Left ventricle myocardium inferior (tissue), 1 donor: ENCODE measurements at places on chromosomes 1 and 21. TPM values are rescaled to one million over a fixed set of nuclear protein-coding genes. Genes with fewer than 3 reads are reported as not detected.

Gene AMY2A
- total RNA-seq, result not detected

Gene FNDC5
- total RNA-seq, result 105 TPM

Gene LRRC53
- not detected for total RNA-seq

Gene CRYAA
- not detected for total RNA-seq

Gene FCGR2B
- total RNA-seq, result 9.7 TPM

DNA sequence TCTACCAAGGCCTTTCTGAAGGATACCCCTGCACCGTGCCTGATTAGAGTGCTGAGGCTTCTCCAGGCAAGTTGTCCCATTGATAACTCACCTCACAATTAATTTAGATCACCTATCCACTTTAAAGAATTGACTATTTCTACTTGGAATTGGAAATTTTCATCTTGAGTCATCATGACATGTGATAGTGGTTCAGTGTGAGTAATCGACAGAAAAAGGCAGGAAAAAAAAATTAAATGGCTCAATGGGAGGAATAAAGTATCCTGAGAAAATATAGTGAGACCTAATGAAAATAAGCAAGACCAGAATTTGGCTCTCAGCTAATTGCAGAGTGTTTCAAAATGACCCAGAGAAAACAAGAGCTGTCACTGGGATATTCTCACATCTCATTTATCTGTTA, 222.4 kb upstream of the C8B start:
- no peak for DNase-seq

GRCh38 chr21:41427556-41427955, 1.5 kb downstream of the MX1 start:
- DNase-seq, result no peak

DNA sequence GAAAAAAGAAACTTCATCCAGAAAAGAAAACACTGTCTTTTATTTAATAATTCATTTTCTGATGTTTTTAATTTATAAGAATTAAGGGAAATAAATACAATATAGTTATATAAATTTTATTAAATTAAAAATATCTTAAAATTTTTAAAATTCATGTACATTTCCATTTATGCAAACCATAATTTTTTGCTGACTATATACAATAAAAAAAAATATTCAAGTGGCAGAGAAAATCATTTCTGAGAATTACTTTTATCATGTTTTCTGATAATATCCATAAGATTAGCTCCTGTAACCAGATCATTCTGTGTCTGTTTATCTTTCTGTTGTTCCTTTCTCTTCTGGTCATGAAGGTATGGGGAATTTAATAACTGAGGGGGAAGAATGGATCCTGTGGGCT, 23.5 kb upstream of the KIF14 start:
- DNase-seq, result no peak

GRCh38 chr1:183219616-183220009, 33.5 kb downstream of the LAMC2 start:
- no peak for DNase-seq

DNA sequence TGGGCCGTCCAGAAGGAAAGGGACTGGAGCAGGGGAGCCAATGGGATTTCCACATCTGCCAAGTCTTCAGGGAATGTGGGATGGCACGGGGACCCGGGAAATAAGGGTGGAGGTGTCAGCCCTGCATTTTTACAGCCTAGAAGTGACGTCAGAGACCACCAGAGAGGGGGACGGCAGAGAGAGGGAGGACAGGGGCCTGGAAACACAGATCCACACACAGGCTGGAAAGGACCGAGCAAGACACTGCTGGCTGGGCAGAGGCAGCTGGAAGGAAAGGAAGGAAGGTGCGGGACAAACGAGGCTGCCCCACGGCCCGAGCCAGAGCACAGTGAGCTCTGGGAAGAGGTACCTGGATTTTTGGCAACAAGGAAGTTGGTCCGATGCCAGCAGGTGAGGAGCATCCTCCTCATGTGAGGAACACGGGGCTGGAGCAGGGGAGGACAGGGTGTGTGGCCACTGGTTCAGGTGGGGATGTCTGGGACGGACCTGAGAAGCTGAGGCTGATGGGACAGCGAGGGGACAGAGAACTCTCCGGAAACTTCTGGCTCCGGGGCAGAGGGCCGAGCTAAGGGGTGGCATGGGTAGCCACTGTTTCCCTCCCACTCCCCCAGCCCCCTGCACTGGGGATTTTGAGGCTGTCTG, 138.3 kb downstream of the PGBD5 start:
- no peak for DNase-seq

- peak; percentile 46 for DNase-seq
These were observed 688 bp downstream of the PTTG1IP start for GRCh38 chr21:44872649-44873355.

- DNase-seq, result no peak
These were observed 72.3 kb upstream of the CAPZB start for GRCh38 chr1:19557609-19558051.

DNA sequence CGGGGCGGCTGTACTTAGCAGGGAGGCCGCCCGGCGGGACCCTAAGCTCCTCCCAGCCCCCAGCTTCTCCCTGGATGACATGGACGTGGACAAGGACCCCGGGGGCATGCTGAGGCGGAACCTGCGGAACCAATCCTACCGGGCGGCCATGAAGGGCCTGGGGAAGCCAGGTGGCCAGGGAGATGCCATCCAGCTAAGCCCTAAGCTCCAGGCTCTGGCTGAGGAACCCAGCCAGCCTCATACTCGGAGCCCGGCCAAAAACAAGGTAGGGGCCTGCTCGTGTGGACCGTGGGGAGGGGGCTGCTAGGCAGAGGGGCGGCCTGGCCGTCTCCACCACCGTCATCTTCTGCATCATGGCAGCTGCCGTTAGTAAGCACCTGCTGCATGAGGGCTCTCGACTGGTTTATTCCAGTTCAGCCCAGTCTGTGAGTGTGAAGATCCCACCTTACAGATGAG, 9.0 kb downstream of the ARHGEF16 start:
- DNase-seq, result no peak

DNA sequence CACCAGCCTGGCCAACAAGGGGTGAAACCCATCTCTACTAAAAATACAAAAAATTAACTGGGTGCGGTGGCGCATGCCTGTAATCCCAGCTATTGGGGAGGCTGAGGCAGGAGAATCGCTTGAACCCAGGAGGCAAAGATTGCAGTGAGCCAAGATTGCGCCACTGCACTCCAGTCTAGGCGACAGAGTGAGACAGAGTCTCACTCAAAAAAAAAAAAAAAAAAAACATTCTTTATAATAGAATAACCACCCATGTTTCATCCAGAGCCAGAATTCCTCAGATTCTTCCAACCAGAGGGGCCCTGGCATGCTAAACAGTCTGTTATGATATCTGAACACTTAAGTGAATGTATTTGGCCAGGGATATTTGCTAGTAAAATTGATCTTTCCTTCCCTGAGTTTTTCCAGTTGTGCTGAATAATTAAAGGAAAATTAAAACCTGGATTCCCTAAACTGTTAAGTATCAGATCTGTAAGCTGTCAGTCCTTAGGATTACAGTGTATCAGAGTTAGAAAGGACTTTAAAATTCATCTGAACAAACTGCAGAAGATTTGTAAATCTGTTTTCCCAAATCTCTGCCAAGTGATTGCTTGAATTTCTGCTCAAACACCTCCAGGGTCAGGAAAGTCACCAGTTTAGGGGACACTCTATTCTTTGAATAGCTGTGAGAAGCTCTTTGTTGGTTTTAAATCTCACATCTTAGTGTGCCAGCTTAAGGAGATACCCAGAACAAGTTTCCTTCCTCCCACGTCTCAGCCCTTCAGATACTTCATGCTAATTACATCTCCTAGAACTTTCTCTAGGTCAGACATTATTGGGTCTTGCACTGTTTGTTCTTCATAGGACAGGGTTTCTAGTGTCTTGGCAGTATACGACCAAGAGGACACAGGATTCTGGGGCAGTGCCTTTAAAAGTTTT, 84.6 kb upstream of the BMP8A start:
- DNase-seq, result no peak

- peak; percentile 75 for DNase-seq
These were observed 26.6 kb downstream of the SLX9 start for GRCh38 chr21:44966135-44967081.

DNA sequence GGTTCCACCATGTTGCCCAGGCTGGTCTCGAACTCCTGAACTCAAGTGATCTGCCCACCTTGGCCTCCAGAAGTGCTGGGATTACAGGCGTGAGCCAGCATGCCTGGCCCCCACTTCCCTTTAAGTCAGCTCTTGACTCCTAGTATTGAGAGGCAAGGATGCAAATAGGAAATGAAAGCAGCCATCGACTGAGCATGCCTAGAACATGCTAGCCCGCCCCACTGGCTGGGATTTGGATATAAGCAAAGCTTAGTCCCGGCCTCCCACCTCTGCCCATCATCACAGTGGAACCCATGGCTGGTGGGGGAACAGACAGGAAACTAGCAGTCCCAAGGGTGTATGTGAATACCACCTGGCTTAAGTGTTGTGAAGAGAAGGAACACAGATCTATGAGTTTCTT, 10.5 kb downstream of the C1orf167 start:
- DNase-seq, result no peak

- no peak for DNase-seq
These were observed 12.9 kb downstream of the STX12 start for GRCh38 chr1:27785781-27786455.

DNA sequence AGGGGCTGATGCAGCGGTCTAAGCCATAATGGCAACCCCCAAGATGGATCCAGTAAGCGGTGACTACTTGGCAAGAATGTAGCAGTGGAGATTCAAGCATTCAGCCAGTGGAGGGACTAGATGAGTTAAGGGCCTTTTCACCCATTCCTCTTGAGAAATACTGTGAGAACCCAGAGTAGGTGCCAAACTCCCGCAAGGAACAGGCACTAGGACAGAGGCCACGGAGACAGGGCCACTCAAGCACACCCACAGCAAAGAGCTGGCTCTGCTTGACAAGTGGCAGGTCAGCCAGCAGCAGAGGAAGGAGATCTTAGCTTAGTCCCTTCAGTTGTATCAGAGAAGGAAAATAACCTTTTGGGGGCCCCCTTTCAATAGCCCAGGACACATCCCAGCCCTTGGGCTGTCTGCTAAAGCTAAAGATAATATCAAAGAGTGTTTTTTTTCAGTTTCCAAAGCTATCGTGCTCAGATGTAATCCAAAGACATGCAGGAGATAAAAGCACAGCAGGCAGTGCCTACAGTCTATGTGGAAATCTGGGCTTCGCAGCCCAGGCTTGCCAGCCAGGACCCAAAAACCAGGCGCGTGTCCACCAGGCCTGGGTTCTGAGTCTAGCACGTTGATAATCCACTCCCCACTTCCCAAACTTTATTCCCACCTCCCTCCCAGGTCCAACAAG, 62.0 kb upstream of the GOLT1A start:
- DNase-seq, result no peak
